Left renal pelvis (tissue), 4 donors: ENCODE measurements at places on chromosomes 7 and 10. TPM values are rescaled to one million over a fixed set of nuclear protein-coding genes. Genes with fewer than 3 reads are reported as not detected.

The TM9SF3 gene
- 185 TPM for polyA plus RNA-seq

The FAM25G gene
- not detected for polyA plus RNA-seq

The TAS2R60 gene
- not detected for polyA plus RNA-seq

- DNase-seq = no peak
Observed at GRCh38 chr10:82267014-82267413, 392.0 kb downstream of the NRG3 start.

GRCh38 chr10:133461027-133461426 is 7.3 kb downstream of the SCART1 start:
- DNase-seq = no peak

- no peak for DNase-seq
Observed at GRCh38 chr7:133950855-133951254, 176.3 kb upstream of the LRGUK start.

DNA sequence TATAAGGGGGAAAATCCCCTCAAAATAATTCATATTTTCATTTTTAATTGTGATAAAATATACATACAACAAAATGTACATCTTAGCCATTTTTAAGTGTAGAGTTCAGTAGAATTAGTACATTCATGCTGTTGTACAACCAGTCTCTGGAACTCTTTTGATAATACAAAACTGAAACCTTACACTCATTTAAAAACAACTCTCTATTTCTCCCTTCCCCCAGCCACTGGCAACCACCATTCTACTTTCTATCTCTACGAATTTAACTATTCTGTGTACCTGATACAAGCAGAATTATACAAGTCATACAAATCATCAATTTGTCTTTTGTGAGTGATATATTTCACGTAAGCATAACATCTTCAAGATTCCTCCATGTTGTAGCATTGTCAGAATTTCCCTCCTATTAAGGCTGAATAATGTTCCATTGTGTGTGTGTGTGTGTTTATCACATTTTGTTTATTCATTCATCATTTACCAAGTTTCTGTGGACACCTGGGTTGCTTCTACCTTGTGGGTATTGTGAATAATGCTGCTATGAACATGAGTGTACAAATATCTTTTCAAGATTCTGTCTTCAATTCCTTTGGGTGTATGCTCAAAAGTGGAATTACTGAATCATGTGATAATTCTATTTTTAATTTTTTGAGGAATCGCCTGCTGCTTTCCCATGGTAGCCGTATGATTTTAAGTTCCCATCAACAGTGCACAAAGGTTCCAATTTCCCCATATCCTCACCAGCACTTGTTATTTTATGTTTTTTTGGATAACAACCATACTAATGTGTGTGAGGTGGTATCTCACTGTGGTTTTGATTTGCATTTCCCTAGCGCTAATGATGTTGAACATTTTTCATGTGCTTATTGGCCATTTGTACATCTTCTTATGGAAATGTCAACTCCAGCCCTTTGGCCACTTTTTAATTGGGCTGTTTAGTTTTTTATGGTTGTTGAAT is 4.7 kb upstream of the EBLN1 start:
- DNase-seq = no peak

DNA sequence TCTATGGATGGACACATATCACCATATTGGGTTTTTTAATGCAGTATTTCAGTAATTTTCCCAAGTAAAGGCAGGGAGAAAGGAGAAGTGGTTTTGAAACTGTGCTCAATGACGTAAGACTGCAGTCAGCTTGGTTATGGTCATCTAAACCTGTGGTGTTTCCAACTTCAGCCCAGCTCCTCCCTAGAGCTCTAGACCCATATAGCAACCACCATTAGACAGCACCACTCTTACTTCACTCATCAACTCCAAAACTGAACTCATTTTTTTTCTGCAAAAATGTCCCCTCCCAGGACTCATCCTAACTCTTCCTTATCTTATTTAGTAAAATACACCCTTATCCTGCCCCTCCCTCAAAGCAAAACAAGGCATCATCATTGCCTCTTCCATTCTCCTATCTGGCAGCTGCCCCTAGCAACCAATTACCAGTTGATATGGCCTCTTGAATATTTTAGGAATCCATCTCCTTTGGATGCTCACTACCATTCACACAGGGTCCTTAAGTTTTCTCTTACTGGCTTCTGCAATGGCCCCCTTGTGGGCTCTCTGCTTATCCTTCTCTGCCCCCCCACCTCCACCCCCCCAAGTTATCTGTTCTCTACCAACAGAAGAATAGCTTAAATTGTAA is 1.5 kb upstream of the RALA start:
- DNase-seq = no peak

DNA sequence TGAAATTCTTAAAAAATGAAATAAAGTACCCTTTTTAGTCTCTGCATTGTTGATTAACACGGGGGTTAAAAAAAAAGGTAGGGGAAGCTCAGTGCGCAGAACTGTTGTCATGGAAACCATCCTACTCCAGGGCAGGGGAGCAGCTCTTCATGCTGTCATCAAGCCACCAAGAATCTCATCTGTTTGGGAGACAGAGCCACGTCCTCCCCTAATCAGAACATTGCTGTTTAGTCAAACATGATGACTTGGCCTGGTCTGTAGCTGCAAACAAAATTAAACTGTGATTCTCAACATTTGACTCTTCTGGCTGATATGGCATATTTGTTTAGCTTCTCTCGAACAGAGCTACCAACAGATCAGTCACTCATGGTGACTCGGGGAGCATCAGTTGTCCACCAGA is 254.4 kb upstream of the KLF14 start:
- no peak for DNase-seq

DNA sequence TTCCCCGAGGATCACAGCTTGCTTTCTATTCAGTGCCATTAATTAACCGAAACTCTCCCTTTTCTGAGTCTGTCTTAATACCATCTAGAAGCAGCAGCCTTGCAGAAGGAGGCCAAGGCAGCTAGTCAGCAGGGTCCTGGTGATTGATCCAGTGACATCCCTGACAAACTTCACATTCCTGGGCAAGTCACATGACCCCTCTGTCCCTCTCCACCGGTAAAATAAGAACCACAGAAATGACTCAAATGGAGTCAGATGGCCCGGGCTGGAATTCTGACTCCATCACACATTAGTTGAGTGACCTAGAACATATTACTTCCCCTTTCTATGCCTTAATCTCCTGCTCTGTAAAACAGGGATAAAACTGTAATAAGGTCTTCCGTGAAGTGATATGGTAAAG is 17.2 kb upstream of the ACSL5 start:
- no peak for DNase-seq

DNA sequence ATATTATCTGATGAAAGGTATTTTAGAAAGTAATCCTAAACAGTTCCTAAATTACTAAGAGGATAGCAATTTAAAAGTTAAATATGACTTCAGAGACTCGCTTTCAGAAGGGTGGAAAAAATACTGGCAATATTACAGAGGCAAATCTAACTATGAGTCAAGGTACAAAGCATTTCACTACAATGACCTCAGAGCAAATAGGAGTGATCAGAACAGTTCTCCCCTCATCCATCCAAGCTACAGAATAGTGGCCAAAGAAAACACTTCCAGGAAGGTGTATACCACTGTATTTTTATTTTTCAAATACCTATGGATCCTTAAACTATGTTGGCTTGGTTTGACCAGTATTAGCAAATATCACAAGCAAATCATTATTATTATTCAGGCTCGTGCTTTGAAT is 112.8 kb upstream of the ODAD2 start:
- no peak for DNase-seq
